ENCODE measurements at places on chromosomes 12 and 14.

DNA sequence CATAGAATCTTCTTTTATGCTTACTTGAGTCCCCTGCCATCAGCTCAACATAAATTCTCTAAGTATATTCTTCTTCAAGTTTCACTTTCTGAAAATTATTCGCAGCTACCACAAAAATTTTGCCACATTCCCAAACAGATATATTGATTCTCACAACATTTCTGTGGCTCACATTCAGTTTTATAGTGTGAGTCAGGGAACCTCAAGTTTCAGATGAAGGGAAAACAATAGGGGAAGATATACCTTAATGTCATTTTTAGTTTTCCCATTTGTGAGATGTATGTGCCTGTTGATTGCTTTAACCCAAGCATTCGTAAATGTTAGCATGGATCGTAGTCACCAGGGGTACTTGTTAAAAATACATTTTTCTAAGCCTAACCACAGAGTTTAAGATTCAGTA lies 465.8 kb downstream of the CCER1 start:
- DNase-seq: no peak

DNA sequence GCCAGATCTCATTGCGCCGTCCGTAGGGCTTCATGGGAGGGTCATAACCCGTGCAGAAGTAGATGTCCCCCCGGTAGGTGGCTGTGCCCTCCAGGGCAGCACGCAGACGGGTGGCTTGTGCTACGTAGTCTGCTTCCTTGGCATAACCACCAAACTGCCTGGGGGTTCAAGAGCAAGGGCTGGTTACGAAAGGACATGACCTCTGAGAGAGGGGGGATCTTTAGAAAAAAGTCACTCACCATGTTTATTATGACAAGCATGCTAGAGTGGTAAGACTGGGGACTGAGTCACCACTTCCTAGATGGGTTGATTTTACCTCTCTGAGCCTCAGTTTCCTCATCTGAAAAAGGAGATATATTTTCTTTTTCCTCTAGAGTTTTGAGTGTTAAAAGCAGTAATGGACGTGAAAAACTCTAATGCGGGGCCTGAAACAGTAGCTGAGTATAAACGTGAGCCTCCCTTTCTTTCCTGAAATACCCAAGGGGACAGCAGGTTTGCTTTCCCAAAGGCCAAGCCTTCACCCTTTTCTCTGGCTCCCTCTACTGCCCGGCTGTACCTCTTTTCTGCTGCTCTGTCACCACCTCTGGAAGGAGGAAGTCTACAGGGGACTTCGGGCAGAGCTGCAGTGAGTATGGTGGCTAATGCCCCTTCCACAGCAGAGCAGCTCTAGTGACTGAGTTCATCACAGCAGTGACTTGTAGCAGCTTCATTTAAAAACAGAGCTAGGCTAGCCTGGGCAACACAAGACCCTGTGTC lies 23.5 kb upstream of the GPRC5D start:
- no peak for DNase-seq

DNA sequence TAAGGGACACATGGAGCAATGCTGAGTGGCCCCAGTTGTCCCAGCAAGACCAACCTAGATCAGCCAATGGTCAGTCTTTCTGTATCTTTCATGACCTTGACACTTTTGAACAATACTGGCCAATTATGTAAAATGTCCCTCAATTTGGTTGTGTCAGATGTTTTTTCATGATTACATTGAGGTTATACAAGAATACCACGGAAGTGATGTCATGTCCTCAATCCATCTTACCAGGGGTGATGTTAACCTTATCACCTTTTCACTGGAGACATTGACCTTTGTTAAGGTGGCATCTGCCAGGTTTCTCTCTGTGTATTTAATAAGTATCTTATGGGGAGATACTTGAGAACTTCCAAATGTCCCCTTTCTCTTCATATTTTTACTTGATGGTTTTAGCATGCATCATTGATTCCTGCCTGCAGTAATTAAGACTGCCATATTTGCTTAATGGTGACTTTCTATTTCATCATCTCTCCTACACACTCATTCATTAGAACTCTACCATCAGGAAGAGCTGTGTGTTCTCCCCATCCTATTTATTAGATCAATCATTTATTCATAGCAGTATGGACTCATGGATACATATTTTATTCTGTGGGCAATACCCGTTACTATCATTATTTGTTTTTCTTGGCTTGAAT lies 64.7 kb upstream of the RFLNA start:
- no peak for DNase-seq

DNA sequence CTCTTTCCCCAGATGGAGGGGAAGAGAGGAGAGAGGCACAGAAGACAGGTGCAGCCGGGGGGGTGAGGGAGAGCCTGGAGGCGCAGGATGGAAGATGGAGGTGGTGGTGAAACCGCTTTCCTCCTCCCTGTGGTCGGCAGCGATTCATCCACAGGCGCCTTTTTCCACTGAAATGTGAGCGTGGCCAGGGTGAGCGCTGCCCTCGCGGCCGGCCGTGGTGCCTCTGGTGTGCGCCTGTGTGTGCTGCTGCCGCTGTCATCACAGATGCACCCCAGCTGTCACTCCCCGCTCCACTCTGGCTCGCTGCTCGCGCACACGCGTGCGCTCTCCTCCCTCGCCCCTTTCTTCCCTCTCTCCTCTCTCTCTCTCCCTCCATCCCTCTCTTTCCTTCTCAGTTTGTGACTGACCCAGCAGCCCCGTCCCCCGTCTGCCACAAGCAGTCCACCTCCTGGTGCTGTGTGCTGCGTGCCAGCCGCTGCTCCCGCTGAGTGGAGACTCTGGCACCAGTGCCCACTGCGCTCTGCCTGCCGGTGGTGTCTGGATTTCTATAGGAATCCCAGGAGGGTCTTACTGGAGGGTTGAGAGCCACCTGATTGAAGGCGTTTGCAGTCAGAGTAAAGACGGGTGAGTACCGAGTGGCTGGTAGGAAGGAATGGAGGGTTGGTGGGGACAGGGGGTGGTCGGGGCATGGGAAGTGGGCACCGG lies at the start of gene LRTM2:
Gene LRTM2 (plus strand): TSS at position 375 of the 705 bp plus-strand sequence. CDS start 7,584 bp downstream, outside the sequence.
- DNase-seq: no peak

DNA sequence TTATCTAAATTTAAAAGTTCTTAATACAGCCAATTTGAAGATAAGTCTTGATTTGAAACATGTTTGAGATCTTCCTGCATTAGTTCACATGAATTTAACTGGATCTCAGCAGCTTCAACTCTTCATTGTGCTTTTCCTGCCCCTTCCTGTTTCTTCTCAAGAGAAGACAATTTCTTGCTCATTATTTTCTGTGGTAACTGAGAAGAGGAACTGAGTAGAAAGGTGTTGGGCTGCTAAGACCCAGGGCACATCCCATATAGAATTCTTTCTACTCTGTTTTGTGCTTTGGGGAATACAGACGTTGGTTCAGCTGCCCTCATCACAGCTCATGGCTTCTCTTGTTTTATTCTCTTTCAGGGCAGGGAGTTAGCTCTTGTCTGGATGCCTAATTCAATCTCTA lies 110.2 kb downstream of the SNAPC1 start:
- DNase-seq: no peak

GRCh38 chr12:48219631-48220030 lies 16.5 kb upstream of the OR10AD1 start:
- no peak for DNase-seq

DNA sequence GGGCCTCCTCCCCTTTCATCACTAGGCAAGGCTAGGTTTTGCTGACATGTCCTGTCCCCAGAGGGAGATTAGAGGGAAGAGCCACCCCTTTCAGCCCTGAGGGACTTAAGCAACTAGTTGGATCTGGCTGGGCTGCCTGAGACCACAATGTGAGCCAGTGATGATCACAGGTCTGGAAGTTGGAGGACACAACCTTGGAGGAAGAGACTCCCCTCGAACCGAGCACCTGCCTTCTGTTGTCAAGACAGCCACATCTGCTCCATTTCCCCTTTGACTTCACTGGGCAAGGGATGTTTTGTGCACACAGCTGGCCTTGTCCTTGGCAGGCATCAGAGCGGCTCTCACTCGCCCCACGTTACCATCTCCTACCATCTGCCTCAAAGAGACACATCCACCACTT lies 31.4 kb downstream of the MVK start:
- DNase-seq: no peak

DNA sequence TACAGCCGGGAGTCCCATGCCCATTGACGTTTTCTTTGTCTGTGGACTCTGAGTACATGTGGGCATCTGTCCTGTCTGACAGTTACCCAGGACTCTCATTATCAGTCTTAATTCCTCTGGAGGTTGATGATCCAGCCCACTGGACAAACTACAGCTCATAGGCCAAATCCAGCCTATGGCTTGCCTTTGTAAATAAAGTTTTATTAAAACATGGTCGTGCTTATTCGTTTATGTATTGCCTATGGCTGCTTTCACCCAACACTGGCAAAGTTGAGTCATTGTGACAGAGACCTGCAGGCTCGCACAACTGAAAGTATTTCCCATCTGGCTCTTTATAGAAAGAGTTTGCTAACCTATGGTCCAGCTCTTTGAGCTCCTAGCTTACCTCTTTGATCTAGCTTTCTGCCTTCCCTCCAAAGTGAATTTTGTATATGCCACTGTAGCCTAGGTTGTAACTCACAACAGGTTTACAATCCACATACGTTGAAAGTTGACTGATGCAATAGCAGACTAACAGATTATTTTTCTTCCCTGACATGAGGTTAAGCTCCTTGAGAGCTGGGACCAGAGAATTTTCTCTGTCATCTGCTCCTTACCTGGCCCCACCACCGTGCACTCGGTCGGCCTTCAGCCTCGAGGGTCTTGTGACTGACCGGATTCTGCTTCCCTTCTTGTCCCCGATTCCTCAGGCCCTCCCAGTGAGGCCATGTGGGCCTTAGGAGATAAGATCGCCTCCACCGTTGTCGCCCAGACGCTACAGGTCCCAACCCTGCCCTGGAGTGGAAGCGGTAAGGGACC lies 57.3 kb downstream of the ACACB start:
- DNase-seq: no peak

- DNase-seq: no peak
Observed at GRCh38 chr12:40560848-40561247, 131.4 kb upstream of the CNTN1 start.

DNA sequence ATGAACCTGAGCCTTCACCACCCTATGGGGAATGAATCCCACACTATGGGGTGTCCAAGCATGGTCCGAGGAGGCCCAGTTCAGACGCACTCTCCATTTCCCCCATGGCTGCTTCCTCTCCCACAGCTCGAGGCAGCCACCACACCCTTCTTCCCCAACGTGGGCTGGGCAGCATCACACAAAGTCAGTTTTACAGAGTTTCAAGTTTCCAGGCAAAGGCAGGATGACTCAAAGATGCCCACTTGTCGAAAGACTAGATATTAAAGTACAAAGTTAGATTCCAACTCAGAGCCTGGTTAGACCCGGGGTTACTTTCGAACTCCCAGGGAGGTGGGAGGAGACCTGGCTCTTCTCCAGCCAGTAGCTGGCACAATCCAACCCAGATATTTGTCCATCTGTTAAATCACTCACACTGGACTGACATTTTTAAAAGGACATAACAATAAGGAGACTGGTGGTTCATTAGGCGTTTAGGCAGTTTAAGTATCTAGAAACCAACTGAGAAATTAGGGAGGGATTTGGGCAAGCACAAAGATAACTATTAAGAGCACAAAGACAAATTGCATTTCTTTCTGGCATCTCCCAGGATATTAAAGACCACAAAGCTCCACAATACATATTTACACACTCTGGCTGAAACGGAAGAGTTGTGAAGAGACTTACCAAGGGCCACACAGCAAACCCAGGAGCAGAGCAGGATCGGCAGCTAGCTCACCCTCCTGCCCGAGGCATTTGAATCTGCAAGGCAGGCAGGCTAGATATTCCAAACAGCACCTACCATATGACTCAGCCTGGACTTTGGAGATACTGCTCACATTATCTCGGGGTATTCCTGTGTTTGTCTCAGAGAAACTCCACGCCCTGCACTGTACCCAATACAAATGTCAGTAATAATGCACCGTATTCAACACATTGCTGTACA lies 34.8 kb downstream of the TMCC3 start:
- DNase-seq: no peak

Data from HFF-Myc (cell line).